ENCODE measurements at places on chromosomes 2 and 18. TPM values are rescaled to one million over a fixed set of nuclear protein-coding genes. Genes with fewer than 3 reads are reported as not detected.

DNA sequence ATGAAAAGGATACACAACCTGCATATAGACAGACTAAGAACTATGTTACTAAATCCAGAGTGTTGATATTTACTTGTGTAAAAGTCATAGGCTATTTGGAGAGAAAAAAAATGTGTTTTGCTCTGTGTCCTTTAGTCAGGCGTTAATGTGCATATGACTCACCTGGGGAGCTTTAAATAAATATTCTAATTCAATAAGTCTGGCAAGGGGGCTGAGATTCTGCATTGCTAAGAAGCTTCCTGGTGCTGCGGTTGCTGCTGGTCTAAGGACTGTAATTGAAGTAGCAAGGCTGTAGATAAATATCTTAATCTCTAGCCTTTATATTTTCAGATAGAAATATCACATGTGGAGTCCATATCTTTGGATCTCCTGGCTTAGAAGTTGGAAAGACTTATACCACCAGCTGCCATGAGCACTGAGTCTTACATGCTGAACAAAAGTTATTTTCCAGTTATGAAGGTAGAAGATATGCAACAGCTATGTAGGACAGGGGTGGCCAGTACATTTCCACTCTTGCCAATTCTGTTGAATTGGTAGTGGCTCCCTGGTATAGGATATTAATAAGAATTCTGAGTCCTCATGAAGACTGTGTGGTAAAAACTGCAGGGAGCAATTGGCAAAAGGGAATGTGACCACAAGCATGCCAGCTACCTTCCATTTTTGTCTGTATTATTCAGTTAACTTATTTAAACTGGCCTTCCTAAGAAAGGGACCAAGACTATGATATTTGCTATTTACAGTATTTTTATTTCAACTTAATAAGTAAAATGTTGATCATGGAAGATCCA is 4.8 kb downstream of the SPAG16 start:
- no peaks in the 10 kb centered on the region for H3K36me3 ChIP-seq
- no peak overlapping the region for H3K4me3 ChIP-seq
- DNase-seq: no peak
- H3K27me3 ChIP-seq: no peaks in the 10 kb centered on the region
- H3K27ac ChIP-seq: no peak overlapping the region
- peaks cover 5% of the 10 kb centered on the region for H3K4me1 ChIP-seq

GRCh38 chr2:235480614-235481013 is 13.2 kb upstream of the AGAP1 start:
- H3K4me1 ChIP-seq: no peaks in the 10 kb centered on the region
- H3K27ac ChIP-seq: no peak overlapping the region

GRCh38 chr2:177154809-177155208 is 57.8 kb upstream of the HNRNPA3 start:
- DNase-seq: no peak
- H3K4me1 ChIP-seq: no peaks in the 10 kb centered on the region
- H3K4me3 ChIP-seq: no peak overlapping the region
- H3K27ac ChIP-seq: no peak overlapping the region
- H3K36me3 ChIP-seq: no peaks in the 10 kb centered on the region
- peaks cover 4% of the 10 kb centered on the region for H3K27me3 ChIP-seq

DNA sequence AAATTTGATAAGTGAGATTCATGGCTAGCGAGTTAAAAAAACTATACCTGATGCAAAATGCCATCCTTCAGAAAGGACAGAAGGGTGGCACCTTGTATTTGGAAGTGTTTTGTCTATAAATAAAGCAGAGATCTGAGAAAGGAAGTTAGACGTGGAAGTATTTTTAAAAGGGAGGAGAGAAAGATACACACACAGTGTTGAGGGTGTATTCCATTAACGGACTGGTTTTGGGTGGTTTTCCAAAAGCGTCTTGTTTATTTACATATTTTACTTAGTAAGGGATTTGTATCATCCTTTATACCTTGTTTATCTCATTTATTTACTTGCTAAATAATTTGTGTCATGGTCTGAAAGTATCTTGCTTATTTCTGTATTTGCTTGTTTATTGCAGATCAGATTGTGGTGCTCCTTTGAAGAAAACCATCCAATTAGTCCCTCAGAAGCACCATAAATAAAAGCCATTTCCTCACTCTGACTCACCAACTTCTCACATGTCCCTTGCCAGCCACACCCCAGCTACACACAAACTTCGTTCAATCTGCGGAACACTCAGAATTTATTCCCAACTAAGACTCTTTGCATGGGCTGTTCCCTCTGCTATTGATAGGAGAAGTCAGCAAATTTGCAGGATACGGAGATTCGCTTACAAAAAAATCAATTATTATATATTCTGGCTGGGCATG is 90.8 kb downstream of the FAM124B start:
- no peaks in the 10 kb centered on the region for H3K36me3 ChIP-seq
- H3K27me3 ChIP-seq: no peaks in the 10 kb centered on the region
- no peak overlapping the region for H3K27ac ChIP-seq
- no peak for DNase-seq
- no peak overlapping the region for H3K4me3 ChIP-seq

DNA sequence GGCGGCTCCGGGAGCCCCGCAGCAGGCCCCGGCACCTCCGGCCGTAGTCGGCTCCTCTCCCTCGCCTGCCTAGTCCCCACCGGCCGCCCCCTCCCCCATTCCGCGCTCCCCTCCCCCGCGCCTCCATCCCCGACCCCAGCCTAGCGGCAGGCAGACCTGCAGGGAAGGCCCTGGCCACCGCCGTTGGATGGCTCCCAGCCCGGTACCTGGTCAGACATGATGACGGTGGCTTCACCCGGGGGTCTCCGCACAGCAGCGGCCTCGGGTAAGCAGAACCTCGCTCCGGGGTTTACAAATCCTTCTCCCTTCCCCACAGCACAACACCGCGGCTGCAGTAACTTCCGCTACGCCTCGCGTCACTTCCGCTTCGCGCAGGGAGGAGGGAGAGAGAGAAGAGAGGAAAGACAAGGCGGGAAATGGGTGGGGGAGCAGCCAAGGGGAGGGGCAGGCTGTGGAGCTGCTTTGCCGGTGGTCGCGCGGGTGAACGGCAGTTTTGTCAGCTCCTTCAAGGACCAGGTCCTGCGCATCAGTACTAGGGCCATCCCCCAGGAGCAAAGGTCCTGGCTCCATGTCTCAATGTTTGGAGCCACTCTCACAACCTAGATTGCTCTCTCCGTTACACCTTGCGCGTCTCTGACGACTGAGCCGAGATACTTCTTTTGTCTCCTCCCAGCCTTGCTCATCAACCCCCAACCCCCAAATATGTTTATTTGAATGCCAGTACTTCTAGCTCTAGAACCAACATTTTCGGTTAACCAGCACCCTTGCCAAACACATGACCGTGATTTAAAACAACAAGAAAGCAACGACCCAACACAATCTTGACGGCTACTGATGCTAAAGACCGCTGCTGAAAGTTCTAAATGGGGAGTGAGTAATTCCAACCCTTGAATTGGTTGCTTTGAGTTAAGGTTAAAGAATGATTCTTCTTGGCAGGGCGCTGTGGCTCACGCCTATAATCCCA is at the start of gene SUMO1:
Gene SUMO1 (minus strand): TSS at position 364 of the 964 bp plus-strand sequence. CDS start 146 bp downstream, at position 218.
- peak; percentile 21 for DNase-seq
- peaks cover 8% of the 10 kb centered on the region for H3K4me1 ChIP-seq
- no peaks in the 10 kb centered on the region for H3K36me3 ChIP-seq

DNA sequence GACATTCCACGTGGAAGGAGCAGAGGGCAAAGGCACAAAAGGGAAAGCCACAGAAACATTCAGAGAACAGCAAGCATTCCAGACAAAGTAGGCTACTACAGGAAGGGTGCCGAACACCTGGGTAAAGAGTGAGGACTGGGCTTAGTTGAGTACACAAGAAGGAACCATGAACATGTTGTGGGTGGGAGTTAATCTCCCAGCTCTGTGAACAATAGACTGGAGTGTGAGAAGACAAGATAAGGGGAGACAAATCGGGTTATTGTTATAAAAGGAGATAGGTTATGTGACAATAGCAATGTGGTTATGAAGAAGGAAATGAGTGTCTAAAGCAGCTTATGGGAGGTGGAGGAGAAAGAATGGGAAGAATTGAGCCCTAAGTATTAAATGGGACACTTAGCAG is 70.0 kb downstream of the DPP4 start:
- no peak overlapping the region for H3K4me3 ChIP-seq
- H3K27me3 ChIP-seq: no peaks in the 10 kb centered on the region
- H3K36me3 ChIP-seq: no peaks in the 10 kb centered on the region
- no peaks in the 10 kb centered on the region for H3K4me1 ChIP-seq
- H3K27ac ChIP-seq: no peak overlapping the region

- H3K4me1 ChIP-seq: peaks cover 13% of the 10 kb centered on the region
- H3K36me3 ChIP-seq: no peaks in the 10 kb centered on the region
- no peak overlapping the region for H3K4me3 ChIP-seq
- peak; percentile 11 for DNase-seq
Measured at GRCh38 chr18:10234912-10235660, 219.3 kb upstream of the APCDD1 start.

- no peaks in the 10 kb centered on the region for H3K4me1 ChIP-seq
- no peak overlapping the region for H3K4me3 ChIP-seq
- H3K27ac ChIP-seq: no peak overlapping the region
- no peak for DNase-seq
Measured at GRCh38 chr2:240769096-240769495, 50.9 kb downstream of the KIF1A start.

DNA sequence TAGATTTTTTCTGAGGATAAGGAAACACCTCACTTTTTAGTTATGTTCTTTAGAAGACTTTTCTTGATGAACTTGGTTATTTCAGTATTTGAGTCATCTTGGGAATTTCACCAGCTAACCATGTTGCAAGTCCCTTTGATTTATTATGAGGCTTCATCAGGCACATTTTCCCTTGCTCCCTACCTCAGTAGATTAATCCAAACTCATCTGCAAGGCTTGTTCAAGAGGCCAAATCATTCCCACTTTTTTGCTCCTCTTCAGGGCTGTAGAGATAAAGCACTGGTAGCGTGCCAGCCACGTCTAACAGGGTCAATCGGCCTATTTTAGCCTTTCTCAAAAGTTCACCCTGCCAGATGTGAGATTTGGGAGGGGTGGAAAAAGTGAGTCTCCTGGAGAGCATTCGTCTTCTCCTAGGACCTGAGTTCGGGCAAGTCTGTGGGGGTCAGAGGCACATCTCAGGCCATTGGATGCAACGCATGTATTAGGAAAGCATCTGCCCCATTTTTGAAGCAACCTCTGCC is 120.3 kb downstream of the RDH14 start:
- H3K4me1 ChIP-seq: no peaks in the 10 kb centered on the region
- H3K27ac ChIP-seq: no peak overlapping the region
- no peak overlapping the region for H3K4me3 ChIP-seq
- H3K36me3 ChIP-seq: no peaks in the 10 kb centered on the region

MAPRE3 gene
- 12.6 TPM for polyA plus RNA-seq

ARL5A gene
- 18.8 TPM for polyA plus RNA-seq

ALK gene
- not detected for polyA plus RNA-seq

TEX44 gene
- polyA plus RNA-seq: not detected

LHCGR gene
- polyA plus RNA-seq: not detected

GAREM1 gene
- polyA plus RNA-seq: 3.8 TPM

REG3A gene
- not detected for polyA plus RNA-seq

DAPL1 gene
- 1.1 TPM for polyA plus RNA-seq

TPO gene
- polyA plus RNA-seq: 0.04 TPM

ERFE gene
- polyA plus RNA-seq: 0.27 TPM

TRIM43 gene
- polyA plus RNA-seq: not detected

All from keratinocyte (primary cell).